ENCODE measurements at places on chromosomes 6 and 20.

DNA sequence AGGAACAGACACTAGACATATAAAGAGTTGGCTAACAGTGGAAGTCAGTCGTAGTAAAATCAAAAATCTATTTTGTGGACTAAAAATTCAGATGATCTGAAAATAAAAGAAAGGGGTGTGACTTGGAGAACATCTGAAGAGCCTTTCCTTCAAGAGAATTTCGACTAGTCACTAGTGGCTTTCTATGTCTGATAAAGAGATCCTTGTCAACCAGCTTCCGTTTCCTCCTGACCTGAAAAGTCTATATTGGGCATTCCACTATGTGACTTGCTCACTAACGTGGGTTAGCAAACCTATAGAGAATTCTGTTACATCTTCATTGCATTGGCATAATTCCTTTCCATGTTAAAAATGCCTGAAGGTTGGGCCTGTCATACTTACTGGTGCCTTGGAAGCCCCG is 25.9 kb downstream of the TRAF3IP2 start:
- DNase-seq = no peak

- DNase-seq = peak; percentile 88
Observed at GRCh38 chr6:108689272-108690161, 128.8 kb downstream of the FOXO3 start.

DNA sequence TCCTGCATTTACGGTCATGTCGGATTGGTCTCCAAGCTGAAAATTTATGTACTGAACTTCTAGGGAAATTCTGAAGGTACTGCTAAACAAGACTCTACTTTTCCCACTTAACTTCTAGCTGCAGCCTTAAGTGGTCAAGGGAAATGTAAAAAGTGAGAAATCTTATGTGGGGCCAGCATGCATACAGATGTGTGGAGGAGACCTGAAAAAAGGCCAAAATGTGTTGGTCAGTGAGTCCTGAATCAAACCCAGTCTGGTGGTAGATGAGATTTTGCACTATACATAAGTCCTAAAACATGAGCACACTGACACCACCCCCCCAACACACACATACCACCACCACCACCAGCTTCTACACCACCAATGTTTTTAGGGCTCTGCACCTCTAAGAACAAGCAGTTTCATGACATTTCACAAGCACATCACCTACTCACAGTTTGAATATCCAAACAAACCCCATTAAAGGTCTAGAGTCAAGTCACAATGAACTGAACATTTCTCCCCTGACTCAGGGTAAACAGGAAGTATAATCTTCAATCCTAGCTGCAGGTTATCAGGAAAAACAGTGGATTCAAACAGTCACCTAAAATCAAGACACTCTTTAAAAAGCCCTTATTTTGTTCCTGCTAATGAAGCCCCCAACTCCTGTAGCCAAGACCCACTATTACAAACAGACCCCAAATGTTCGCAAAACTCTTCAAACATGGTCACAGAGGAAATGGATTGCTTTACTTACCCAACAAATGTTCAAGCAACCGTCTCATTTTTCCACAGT is 1.6 kb downstream of the ZMYND8 start:
- DNase-seq = no peak

DNA sequence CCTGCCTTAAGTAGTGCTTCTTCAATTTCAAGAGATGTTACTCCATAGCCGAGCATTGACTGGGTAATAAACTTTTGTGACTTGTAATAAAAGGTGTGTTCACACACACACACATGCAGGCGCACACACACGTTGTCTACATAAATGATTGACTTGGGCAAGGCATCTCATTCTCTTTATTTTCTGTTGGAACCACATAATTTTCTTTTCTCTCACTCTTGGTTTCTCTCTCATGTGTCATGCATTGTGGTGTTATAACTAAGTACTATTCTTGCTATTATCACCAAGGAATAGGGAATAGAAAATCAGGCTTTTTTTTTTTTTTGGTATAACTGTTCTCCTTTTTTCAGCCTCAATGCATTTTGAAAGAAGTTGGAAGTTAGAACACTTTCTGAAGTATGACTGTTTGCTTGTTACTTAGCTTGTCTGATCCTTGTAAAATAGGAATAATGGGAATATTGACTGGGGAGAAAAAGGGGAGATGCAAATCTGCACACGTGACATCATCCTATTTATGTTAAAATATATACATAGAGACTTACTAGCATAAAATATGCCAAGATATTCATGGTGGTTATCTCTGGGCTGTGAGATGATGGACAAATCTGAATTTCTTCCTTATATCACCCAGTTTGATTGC is 26.1 kb upstream of the CD83 start:
- DNase-seq = no peak
